ENCODE measurements at places on chromosomes 12 and 14.

GRCh38 chr12:109804820-109805761 lies 28.1 kb downstream of the TRPV4 start:
- peak; percentile 64 for DNase-seq

GRCh38 chr12:4280351-4281163 lies 7.0 kb downstream of the CCND2 start:
- peak; percentile 37 for DNase-seq

- no peak for DNase-seq
Measured at GRCh38 chr12:123171967-123172366, 21.1 kb upstream of the PITPNM2 start.

- peak; percentile 66 for DNase-seq
Measured at GRCh38 chr12:119328111-119328510, 6.4 kb upstream of the CCDC60 start.

DNA sequence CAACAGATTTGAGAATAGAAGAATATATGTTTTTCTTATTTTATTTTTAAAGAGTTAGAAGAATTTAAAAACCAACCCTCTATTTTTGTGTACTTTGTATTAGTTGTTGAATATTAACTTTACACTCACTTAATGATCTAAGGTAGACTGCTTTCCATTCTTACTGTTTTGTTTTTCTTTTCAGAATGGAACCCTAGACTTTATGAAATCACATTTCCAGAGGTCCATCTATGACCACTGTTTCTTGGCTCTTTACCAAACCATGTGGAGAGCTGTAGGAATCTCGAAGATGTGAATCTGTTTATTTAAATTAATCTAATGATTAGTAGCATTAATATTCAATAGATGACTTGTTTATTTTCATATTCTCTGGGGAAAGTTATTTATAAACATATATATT lies 7.2 kb upstream of the PIK3C2G start:
- no peak for DNase-seq
